ENCODE measurements at places on chromosomes 16 and 17.

GRCh38 chr17:6989779-6990178 is 6.1 kb upstream of the ALOX12 start:
- DNase-seq, result no peak

GRCh38 chr17:72613396-72613795 is 479.1 kb downstream of the SLC39A11 start:
- no peak for DNase-seq

DNA sequence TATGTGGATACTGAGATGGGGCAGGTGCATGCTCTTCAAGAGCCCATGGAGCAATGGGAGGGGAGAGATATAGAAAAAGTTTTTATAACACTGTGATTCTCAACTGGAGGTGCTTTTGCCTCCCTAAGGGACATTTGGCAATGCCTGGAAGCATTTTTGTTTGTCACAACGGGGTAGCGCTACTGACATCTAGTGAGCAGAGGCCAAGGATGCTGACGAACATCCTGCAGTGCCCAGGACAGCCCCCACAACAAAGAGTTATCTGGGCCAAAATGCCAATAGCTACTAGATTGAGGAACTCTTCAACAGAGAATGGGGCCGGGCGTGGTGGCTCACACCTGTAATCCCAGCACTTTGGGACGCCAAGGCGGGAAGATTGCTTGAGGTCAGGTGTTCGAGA is 67.2 kb upstream of the CLEC3A start:
- no peak for DNase-seq

DNA sequence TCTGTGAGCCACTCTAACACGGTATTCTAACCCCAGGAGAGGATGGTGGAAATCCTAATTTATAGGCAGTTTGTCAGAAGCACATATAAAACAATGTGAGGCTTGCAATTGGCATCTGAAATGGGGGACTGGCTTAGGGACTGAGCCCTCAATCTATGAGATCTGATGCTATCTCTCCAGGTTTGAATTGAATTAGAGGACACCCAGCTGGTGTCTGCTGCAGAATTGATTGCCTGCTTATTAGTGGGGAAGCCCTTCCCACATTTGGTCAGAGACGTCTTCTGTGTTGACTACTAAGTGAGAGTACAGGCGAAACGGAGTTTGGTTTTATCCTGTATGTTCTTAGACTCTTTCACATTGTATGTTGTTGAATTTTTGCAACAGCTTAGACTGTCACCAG is 13.6 kb upstream of the TMIGD1 start:
- DNase-seq, result no peak

DNA sequence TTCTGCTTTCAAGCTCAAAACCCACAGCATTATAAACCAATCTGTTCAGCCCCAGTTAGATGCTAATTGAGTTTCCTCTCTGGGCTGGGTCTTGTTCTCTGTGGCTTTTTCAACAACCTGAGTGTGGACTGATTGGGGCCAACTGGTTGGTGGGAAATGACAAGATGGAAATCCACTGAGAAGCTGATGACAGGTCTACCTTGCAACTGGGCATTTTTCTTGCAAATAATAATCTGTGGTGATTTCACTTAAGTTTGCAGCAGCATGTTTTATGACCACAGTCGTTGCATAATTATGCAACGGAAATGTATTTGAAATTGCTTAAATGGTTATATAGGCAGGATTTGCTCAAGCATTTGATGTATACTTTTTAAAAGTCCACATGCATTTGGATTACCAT is 69.9 kb downstream of the AKAP1 start:
- no peak for DNase-seq

DNA sequence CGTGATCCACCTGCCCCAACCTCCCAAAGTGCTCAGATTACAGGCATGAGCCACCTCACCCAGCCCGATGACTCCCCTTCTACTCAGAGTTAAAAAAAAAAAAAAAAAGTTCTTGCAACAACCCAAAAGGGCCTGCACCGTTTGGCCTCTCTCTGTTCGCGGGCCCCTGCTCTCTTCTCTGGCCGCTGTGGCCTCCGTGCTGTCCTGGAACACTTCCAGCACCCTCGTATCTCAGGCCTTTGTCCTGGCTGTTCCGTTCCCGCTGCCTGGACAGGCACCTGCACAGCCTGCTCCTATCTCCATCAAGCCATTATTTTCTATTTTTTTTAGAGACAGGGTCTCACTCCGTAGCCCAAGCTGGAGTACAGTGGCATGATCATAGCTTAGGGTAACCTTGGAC is 10.8 kb downstream of the MYO1C start:
- no peak for DNase-seq

DNA sequence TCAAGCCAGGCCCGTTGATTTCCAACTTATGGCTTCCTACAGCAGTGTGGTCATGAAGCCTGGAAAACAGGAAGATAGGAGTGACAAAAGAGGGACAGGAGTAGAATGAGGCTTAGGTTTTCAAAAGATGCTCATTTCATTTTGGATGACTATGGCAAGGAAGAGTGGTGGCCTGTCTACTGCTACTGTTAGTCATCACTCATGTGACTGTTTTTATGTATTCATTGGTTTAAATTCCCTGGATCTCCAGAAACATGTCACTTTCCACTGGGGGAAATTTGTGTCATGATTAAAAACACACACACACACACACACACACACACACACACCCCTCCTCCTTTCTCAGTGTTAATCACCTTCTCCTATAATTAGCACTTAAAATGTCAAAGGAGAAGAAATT is 1.1 kb upstream of the CYLD start:
- DNase-seq, result peak; percentile 30

GRCh38 chr16:88473666-88474534 is 20.8 kb downstream of the ZFPM1 start:
- no peak for DNase-seq

DNA sequence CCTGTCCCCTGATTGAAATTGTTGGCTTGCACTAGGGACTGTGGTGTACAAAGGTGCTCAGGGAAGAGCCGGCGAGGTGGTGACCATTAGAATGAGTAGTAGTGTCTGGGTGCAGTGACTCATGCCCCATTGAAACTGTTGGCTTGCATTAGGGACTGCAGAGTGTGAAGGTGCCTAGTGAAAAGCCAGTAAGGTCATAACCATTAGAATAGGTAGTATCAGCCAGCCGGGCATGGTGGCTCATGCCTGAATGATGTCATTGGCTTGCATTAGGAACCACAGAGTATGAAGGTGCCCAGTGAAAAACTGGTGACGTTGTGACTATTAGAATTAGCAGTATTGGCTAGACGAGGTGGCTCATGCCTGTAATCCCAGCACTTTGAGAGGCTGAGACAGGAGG is 78.9 kb downstream of the ABCC6 start:
- DNase-seq, result peak; percentile 19

DNA sequence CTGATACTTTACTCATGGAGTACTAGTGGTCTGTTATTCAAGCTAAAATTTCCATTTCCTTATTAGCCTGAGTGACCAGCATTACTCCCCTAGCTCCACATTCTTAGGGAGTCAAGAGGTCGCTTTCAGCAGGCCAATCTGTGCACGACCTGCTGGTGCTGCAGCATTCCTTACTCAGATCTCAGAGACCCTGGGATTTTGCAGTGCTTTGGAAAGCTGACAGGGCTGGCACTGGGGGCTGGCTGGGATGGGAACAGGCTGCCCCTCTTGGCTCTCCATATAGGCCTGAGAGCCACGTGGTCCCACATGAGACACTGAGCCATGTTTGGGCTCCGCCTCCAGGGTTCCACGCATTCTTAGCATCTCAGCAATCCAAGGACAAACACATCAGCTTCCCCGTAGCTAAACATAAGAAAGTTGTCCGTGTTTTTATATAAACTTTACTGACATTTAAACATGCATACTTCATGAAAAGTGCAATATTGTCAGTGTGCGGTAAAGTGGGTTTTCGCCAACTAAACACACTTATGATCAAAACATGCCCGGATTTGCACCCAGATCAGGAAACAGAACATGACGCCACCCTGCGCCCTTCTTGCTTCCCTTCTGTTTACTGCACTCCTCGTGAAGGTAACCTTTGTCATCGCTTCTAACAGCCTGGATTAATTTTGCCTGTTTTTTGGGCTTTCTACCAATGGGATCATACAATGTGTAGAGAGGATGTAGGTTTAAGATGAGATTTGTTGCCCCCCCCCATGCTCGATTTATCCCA is 254.5 kb upstream of the CACNG5 start:
- DNase-seq, result peak; percentile 52

GRCh38 chr16:54110016-54110981 is 176.3 kb downstream of the IRX3 start:
- no peak for DNase-seq

All from HFFc6 (cell line).